ENCODE measurements at places on chromosomes 2 and 18.

DNA sequence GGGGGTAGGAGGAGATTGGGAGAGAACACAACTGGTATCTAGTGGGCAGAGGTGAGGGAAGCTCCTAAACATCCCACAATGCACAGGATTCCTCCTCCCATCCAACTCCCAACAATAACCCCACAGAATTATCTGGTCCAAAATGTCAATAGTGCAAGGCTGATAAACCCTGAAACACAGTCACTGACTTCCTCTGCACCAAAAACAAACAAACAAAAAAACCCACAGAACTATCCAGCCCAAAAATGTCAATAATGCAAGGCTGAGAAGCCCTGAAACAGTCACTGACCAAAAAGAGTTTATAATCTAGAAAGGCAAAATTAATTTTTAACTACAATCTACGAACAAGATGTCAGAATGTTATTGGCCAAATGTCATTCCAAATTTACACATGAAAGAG is 9.8 kb downstream of the TMX3 start:
- no peak for DNase-seq

- DNase-seq = peak; percentile 74
Observed at GRCh38 chr2:46632349-46632748, 153.0 kb downstream of the TMEM247 start.

DNA sequence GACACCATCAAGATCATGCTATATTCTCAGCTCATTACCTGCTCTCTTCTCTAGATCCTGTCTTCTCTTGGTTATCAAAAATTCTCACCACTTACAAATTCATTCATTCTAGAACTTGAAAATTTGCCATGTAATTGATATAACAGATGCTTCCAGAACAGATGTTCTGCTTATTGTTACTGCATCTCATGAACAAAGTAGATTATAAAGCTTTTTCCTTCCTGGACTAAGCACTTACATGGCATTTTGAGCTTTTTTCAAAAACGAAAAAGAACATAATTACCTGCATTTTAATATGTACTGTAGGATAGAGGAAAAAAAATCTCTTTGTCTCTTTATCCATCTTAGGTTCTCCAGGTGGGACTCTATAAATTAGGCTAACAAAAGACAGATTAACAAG is 79.6 kb upstream of the CREB1 start:
- no peak for DNase-seq

GRCh38 chr2:230873661-230874401 is 9.1 kb downstream of the ITM2C start:
- DNase-seq = no peak

DNA sequence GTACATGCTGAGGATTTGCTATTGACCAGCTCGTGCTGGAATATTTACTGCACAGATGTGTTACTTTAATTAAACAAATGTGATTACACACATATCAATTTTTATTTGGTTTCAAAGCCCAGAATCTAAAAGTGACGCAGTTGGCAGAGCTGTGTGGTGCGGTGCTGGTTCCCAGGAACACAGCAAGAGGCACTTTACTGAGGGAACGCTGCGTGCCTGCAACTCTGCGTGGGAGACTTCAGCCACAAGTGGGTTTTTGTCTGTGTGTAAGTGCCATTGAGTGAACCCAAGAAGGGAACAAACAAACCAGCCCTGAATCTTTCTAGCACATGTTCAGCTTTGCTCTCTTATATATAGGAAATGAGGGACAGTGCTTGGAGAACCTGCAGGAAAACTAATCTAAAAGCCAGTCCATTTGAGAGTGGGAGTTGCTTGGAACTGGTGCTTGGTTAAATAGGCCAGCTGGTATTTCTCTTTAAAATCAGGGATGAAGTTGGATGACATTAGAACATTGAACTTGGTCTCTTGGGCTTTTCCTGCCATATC is 196.6 kb upstream of the CELF4 start:
- no peak for DNase-seq

DNA sequence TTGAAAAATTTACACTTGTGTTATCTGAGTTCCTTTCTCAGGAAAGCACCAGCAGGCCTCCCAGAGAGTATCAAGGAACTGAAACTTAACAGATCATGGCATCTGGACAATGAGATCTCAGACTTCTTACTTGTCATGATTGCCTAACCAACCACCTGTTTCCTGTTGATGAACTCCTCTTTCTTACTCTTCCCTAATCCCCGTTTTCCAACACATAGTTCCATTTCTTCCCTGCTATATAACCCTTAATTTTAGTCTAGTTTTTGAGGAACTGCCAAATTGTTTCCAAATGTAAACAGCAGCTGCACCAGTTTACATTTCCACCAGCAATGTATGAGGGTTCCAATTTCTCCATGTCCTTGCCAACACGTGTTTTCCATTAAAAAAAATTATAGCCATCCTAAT is 6.1 kb upstream of the FAM171B start:
- peak; percentile 33 for DNase-seq

GRCh38 chr2:73324126-73324725 is 30.9 kb upstream of the EGR4 start:
- DNase-seq = no peak

DNA sequence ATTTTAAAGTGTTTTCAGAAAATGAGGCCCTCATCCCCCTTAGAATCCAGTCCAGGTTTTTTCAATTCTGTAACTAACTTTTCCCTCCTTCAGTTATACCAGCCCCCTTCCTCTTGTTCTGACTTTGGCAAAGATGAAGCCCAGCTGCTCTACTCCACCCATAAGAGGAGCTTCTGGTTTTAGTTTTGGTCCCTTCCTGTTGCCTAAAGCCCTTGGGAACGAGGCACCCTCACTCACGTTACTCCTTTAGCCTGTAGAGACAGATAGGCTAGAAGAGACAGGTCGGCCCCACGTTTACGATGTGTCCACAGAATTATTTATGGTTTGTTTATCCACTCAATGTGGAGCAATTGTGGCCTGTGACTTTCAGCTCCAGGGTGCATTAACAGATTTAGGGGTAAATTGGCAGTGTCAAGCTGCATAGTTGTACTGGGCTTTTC is 454.2 kb upstream of the TNP1 start:
- no peak for DNase-seq

GRCh38 chr2:218472988-218473387 is 54.1 kb downstream of the VIL1 start:
- peak; percentile 13 for DNase-seq

GRCh38 chr2:190794790-190795189 is 85.8 kb upstream of the GLS start:
- no peak for DNase-seq

GRCh38 chr2:112725545-112726457 is 5.0 kb downstream of the NT5DC4 start:
- DNase-seq = no peak

GRCh38 chr2:46561731-46562450 is 82.5 kb downstream of the TMEM247 start:
- peak; percentile 61 for DNase-seq

DNA sequence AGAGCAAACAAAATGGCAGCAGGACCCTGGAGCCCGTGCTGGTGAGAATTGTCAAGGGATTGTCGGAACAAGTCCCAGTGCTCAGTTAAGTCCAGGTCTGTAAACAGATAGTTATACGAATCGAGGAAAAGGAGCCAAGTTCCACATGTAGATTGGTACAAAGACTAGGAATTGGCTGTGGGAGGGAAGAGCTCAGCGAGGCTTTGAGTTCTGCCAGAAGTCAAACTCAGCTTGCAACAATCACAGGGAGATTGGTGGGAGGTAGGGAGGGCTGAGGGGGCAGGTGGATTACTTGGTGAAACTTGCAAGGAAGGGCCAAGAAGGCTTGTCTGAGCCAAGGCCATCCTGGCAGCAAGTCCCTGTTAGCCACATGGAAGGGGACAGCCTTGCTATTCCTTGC is 217.8 kb upstream of the ARL4C start:
- DNase-seq = no peak

Measured in suppressor macrophage treated with lipopolysaccharide for 4 hours (primary cell).